ENCODE measurements at places on chromosomes 5 and 9. TPM values are rescaled to one million over a fixed set of nuclear protein-coding genes. Genes with fewer than 3 reads are reported as not detected.

DNA sequence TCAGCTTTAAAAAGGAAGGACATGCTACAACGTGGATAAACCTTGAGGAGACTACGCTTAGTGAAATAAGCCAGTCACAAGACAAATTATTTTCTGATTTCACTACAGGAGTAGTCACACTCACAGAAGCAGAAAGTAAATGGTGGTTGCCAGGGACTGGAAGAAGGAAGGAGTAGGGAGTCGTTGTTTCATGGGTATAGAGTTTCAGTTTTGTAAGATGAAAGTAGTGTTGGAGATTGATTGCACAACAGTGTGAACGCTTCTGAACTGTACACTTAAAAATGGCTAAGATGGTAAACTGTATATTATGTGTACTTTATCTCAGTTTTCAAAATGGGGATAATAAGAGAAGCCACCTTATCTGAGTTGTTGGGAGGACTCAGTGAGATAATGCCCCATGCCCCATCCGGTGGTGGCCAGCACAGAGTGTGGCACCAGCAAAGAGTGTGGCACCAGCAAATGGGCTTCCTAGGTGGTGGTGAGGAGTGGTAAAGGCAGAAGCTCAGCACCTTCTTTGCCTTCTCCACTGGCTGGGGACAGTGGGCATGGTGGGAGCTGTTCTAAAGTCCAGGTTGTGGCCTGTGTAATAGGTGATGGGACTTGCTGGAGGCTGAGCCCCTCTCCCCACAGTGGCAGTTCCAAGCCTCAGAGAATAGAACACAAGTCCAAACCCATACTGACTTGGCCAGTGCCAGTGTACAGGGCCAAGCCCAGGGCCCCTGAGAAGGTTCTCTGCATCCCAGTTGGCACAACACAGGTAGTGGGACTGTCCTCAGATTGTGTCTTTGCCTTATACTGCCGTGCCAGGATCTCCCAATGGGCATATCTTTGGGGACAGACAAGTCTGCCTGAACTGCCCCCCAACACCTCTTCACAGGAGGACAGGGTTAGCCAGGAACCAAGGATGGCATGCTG lies 4.4 kb downstream of the SLC22A4 start:
- DNase-seq, result no peak
- H3K27me3 ChIP-seq, result no peaks in the 10 kb centered on the region
- H3K4me1 ChIP-seq, result peaks cover 6% of the 10 kb centered on the region
- H3K36me3 ChIP-seq, result no peaks in the 10 kb centered on the region
- no peak overlapping the region for H3K27ac ChIP-seq
- no peak overlapping the region for H3K4me3 ChIP-seq

The PCDHA1 gene
- total RNA-seq, result not detected

GRCh38 chr5:159435855-159436254 lies 105.6 kb upstream of the IL12B start:
- no peaks in the 10 kb centered on the region for H3K4me1 ChIP-seq
- no peaks in the 10 kb centered on the region for H3K36me3 ChIP-seq
- no peaks in the 10 kb centered on the region for H3K27me3 ChIP-seq
- H3K4me3 ChIP-seq, result no peak overlapping the region
- H3K27ac ChIP-seq, result no peak overlapping the region

- H3K4me1 ChIP-seq, result no peaks in the 10 kb centered on the region
- H3K27ac ChIP-seq, result no peak overlapping the region
Observed at GRCh38 chr5:29367176-29367833, 1826.2 kb upstream of the CDH6 start.

The PHYHD1 gene
- 65.3 TPM for total RNA-seq

The TLR4 gene
- 9.8 TPM for total RNA-seq

GRCh38 chr9:4301971-4302427 lies 2.1 kb upstream of the GLIS3 start:
- H3K36me3 ChIP-seq, result no peaks in the 10 kb centered on the region
- no peak overlapping the region for H3K4me3 ChIP-seq
- DNase-seq, result peak; percentile 63
- H3K27me3 ChIP-seq, result no peaks in the 10 kb centered on the region

GRCh38 chr5:11361768-11362167 lies 542.5 kb downstream of the CTNND2 start:
- no peaks in the 10 kb centered on the region for H3K4me1 ChIP-seq
- H3K27me3 ChIP-seq, result no peaks in the 10 kb centered on the region
- H3K4me3 ChIP-seq, result no peak overlapping the region
- no peak overlapping the region for H3K27ac ChIP-seq
- no peak for DNase-seq

GRCh38 chr5:172339264-172340180 lies 56.0 kb upstream of the UBTD2 start:
- no peak overlapping the region for H3K4me3 ChIP-seq
- H3K4me1 ChIP-seq, result no peaks in the 10 kb centered on the region
- H3K27ac ChIP-seq, result no peak overlapping the region
- H3K36me3 ChIP-seq, result peaks cover 9% of the 10 kb centered on the region

GRCh38 chr5:114296191-114296590 lies 65.7 kb upstream of the KCNN2 start:
- H3K4me3 ChIP-seq, result no peak overlapping the region
- no peaks in the 10 kb centered on the region for H3K27me3 ChIP-seq
- H3K4me1 ChIP-seq, result no peaks in the 10 kb centered on the region
- H3K36me3 ChIP-seq, result no peaks in the 10 kb centered on the region
- no peak overlapping the region for H3K27ac ChIP-seq

GRCh38 chr5:170693701-170694100 lies 89.8 kb upstream of the GABRP start:
- no peak overlapping the region for H3K27ac ChIP-seq
- no peaks in the 10 kb centered on the region for H3K4me1 ChIP-seq
- no peak overlapping the region for H3K4me3 ChIP-seq

The TMEM174 gene
- 0.22 TPM for total RNA-seq

- no peaks in the 10 kb centered on the region for H3K36me3 ChIP-seq
- no peak for DNase-seq
- H3K27me3 ChIP-seq, result no peaks in the 10 kb centered on the region
- no peaks in the 10 kb centered on the region for H3K4me1 ChIP-seq
- no peak overlapping the region for H3K4me3 ChIP-seq
- H3K27ac ChIP-seq, result no peak overlapping the region
Observed at GRCh38 chr5:83922699-83923098, 202.0 kb upstream of the HAPLN1 start.

DNA sequence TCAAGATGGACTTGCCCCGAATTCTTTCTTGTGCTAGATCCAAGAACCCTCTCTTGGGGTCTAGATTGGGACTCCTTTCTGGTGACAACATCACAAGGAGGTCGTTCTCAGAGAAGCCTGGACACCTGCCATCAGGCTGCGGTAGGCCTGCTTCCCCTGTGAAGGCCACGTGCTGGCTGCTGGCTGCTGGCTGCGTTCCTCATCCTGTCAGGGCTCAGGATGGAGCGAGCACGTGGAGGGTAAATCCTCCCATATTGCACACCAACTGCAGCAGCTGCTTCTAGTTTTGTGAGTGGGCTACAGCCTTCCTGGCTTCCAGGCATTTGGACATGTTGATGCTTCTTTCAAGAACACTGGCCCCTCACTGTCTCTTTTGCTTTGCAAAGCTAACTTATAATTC lies 95.6 kb downstream of the HSPA4 start:
- H3K27me3 ChIP-seq, result no peaks in the 10 kb centered on the region
- no peaks in the 10 kb centered on the region for H3K36me3 ChIP-seq
- DNase-seq, result no peak
- H3K4me3 ChIP-seq, result no peak overlapping the region

DNA sequence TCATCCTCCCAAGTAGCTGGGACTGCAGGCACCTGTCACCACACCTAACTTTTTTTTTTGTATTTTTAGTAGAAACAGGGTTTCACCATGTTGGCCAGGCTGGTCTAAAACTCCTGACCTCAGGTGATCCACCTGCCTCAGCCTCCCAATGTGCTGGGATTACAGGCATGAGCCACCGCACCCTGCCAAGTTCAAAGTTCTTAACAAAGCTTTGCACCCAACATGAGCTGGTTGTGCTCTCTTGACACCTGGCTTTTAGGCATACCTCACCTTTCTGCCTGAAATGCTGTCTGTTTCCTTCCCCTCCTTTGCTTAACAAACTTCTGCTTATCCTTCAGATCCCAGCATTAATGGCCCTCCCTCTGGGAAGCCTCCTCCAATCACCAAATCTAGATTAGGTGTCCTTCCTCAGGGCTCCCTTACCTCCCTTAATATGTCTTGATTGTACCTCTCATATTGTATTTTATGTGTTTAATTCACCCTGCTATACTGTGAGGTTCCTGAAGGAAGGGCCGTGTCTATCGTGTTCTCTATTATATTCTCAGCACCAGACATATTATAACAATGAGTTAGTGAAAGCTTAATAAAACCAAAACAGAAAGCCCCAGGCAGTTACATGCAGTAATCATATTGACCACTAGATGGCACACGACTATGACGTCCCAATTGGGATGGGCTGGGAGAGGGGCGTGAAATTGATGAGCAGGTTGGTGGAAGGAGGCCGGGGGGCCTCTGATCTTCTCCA lies 62.9 kb upstream of the PPARGC1B start:
- no peak for DNase-seq
- H3K4me3 ChIP-seq, result no peak overlapping the region
- no peak overlapping the region for H3K27ac ChIP-seq
- H3K4me1 ChIP-seq, result no peaks in the 10 kb centered on the region
- no peaks in the 10 kb centered on the region for H3K36me3 ChIP-seq

GRCh38 chr5:15522187-15522520 lies 22.2 kb downstream of the FBXL7 start:
- H3K4me1 ChIP-seq, result no peaks in the 10 kb centered on the region
- no peak overlapping the region for H3K4me3 ChIP-seq
- no peaks in the 10 kb centered on the region for H3K27me3 ChIP-seq
- no peaks in the 10 kb centered on the region for H3K36me3 ChIP-seq

Measured in thyroid gland (tissue), 4 donors.